ENCODE measurements at places on chromosomes 12 and 14. TPM values are rescaled to one million over a fixed set of nuclear protein-coding genes. Genes with fewer than 3 reads are reported as not detected.

Gene USP15
- polyA plus RNA-seq, result 19.2 TPM

Gene KLRB1
- 1.3 TPM for polyA plus RNA-seq

Gene MYF6
- polyA plus RNA-seq, result 0.07 TPM

Gene SLC35E3
- 2.9 TPM for polyA plus RNA-seq

Gene RAB21
- 29.9 TPM for polyA plus RNA-seq

Gene CBLN3
- 3.0 TPM for polyA plus RNA-seq

Gene INHBE
- not detected for polyA plus RNA-seq

Gene TAS2R20
- polyA plus RNA-seq, result 0.28 TPM

Gene TM7SF3
- polyA plus RNA-seq, result 43.8 TPM

Gene CFAP54
- polyA plus RNA-seq, result 0.79 TPM

Gene PLBD1
- polyA plus RNA-seq, result 8.8 TPM

Gene FOXN4
- polyA plus RNA-seq, result not detected

Gene TBX3
- polyA plus RNA-seq, result 18.1 TPM

Gene AJUBA
- polyA plus RNA-seq, result 3.4 TPM

Gene DBX2
- polyA plus RNA-seq, result not detected

Data from adipose tissue (tissue), 3 donors.